ENCODE measurements at places on chromosomes 3 and 15.

DNA sequence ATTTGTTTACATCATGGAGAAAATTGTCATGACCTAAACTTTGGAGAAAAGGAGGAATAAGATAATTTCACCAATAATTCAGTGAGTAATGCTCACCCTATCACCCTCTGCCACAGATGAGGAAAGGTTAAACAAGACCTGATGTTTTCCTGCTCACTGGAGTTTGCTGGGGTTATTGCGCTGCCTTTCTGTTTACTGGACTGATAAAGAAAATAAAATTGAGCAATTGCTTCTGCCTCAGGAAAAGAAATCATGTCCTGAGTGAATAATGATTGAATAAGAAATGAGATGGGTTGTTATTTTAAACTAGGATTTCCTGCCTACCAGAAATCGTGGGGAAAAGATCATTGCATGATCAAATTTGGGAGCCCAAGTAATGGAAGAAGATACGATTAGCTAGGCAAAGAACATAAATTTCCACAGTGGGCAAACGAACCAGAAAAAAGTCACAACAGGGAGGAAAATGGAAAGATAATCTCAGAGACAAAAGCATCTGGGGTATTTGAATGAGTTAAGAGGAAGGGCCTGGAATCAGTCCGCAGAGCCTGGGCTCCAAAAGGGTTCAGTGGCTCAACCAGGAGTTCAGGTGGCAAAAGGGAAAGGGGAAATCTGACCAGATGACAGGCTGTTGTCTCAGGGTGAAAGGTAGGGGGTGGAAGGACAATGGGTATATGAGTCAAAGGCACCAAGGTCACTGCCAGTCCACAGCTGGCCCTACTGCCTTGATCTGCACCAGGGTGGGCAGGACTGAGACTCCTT is 146.8 kb downstream of the FAM43A start:
- no peak for DNase-seq

DNA sequence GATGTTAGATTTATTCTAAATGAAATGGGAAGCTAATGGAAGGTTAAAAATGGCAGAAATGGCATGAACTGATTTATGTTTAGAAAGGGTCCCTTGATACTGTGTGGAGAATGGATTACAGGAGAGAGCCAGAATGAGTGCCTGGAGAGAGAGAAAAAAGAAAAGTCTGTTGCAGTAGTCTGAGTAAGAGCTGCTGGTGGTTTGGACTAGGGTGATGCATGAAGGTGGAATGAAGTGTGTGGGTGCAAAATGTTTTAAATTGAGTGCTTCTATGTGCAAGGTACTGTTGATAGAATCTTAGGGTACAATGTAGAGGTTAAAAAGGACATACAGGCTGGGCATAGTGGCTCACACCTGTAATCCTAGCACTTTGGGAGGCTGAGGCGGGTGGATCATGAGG is 11.4 kb upstream of the MGA start:
- no peak for DNase-seq

DNA sequence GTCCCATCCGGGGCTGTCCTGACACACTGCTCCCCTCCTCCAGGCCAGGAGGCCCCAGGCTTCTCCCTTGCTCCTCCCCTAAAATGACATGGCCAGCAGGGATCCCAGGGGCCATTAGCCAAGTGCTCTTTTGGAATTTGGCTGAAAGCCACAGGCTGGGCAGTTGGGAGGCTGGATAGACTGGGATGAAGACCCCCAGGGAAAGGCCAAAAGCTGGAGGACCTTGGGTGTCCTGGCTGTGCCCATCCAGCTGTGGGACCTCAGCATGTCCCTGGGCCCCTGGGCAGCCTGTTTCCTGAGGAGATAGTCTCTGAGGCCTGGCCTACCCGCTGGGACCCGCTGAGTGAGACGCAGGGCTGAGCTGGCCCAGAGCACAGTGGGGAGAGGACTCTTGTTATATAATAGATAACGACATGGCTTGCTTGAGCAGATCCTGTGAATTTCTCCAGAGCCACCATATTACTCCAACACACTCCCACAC is 5.7 kb upstream of the PDE8A start:
- no peak for DNase-seq

DNA sequence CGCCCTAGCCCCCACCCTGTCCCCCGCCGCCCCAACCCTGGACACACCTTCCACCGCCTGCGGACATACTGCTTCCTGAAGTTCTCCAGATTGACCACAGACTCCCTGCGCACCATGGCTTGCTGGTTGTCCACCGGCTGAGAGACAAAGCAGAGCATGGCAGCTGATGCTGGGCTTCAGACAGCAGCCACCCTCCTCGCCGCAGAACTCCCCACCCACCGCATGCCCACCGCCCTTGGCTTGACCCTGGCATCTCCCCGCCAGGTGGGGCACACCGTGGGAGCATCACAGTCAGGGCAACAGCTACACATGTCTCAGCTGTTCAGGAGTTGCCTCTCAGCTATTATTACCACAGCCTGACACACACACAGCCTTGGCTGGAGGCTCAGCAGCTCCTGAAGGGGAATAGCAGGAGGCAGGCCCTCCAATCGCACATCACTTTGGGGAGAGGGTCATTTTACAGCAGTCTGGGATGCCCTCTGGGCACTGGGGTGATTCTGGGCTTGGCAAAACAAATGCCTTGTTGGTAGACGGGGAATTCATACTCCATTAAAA is 78.4 kb upstream of the HERC1 start:
- DNase-seq = no peak

GRCh38 chr3:194306109-194306686 is 44.9 kb downstream of the CPN2 start:
- peak; percentile 28 for DNase-seq

- DNase-seq = no peak
These were observed 87.8 kb downstream of the WNT7A start for GRCh38 chr3:13792051-13792490.

DNA sequence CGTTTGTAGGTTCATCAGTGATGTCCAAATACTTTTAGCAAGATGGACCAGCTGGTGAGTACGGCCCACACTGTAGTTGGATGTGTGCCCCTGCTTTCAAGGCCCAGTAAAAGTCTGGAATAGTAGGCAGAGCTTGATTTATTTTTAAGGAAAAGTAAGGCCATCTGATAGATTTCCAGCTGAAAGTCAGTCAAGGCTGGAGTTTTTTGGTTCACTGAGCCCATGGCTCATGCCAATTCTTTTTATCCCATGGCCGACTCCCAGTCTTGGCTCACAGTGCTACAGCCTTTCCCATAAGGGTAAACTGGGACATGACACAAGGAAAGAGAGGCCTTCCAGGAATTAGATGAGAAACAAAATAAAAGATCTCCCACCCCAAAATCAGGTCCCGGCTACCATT is 13.5 kb downstream of the CCDC80 start:
- no peak for DNase-seq

- no peak for DNase-seq
These were observed 63.9 kb downstream of the NR2E3 start for GRCh38 chr15:71874245-71874644.

- DNase-seq = no peak
These were observed 104.5 kb downstream of the LSAMP start for GRCh38 chr3:116340680-116341216.

GRCh38 chr3:29892976-29893554 is 612.2 kb downstream of the RBMS3 start:
- no peak for DNase-seq

- DNase-seq = no peak
These were observed 541.5 kb downstream of the GABRG3 start for GRCh38 chr15:27512281-27513001.

- DNase-seq = no peak
These were observed 39.8 kb upstream of the CMTM8 start for GRCh38 chr3:32198714-32199113.

DNA sequence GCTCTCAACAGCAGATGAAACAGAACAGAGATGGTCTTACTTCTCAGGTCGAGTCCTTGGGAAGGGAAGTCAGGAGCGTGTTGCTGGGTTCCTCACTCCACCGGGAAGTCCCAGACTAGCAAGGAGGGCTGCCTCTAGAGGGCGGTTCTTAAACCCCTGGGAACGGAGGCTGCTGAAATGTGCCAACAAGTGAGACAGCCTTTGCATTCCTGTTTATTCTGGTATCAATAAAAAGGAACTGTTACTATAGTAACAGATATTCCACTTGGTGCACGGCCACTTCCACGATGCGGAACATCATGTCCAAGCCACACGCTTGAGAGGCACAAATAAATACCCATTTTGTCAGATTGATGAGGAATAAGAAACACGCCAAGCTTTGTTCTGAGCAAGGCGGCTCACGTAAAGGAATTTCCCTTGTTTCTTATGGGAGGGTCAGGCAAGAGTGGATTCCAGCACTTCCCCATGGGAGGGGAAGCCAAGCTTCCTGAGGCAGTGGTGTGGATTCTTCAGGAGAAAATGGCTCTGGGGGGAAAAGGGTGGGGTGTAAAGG is at the start of gene FAM107A:
FAM107A (minus strand) TSS at position 123 of the 553 bp plus-strand sequence. CDS start 7,531 bp downstream, outside the sequence.
- DNase-seq = no peak

DNA sequence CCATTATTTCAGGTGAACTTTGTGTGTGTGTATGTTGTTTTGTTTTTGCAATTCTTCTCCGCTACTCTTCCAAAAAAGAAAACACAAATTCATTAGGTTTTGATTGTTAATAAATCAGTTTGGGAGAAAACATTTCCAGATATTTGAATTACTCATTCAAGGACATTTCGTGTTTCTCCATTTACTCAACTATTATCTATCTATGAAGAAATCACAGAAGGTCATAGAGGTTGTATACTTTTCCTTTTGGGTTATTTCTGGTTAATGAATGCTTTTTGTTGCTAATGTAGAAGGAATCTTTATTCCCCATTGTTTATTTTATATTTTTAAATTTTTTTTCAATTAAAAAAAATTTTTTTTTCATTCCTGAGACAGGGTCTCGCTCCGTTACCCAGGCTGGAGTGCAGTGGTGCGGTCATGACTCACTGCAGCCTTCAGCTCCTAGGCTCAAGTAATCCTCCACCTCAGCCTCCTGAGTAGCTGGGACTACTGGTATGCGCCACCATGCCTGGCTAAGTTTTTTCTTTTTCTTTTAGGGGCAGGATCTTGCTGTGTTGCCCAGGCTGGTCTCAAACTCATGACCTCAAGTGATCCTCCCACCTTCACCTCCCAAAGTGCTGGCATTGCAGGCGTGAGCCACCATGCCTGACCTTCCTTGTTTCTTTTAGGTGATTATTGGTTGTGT is 28.4 kb downstream of the IGF1R start:
- DNase-seq = no peak

All from stimulated activated CD4-positive, alpha-beta T cell treated with anti-CD3 and anti-CD28 coated beads, Interleukin-4, amount 100 ng/mL, for 24 hours (primary cell).